ENCODE measurements at places on chromosomes 7 and 10.

- no peak for DNase-seq
Measured at GRCh38 chr10:97664282-97664850, 22.7 kb downstream of the AVPI1 start.

- no peak for DNase-seq
Measured at GRCh38 chr10:69703766-69704630, 74.0 kb downstream of the FAM241B start.

DNA sequence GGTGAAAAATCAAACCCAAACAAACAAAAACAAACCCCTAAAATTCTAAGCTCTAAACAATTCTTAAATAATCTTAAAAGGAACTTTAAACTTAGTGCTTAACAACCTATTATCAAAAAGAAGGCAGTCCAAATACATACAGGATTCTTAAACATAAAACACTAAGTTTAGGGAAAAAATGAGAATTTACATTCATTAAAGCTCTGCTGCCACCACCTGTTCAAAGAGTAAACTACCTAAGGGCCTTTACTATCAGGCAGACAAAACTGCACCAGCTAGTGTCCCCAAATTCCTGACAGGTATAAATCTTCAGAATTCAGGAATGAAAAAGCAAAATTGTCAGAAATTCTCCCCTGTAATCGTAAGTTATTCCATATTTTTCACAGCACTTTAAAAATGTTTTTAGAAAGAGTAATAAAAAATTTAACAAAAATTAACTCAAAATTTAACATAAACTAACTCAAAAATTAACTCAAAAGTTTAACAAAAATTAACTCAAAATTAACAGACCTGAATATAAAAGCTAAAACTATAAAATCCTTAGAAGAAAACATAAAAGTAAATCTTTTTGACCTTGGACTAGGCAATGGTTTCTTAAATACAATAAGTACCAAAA lies 55.1 kb downstream of the PDZD8 start:
- no peak for DNase-seq

DNA sequence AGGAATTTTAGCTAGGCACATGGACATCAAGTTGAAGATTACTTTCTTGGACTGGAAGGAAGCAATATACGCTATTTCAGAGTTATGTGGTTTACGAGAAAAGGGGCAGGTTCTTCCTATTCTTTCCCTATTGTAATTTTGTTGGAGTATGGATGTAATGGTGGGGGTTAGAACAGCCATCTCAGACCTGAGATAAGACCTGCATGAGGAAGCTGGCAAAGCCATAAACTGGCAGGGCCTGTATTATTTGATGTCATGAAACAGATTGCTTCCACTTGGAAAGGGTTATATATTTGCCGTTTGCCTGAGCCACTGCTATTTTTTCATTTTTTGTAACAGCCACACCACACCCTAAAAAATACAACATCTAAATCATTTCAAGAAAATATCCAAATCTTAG lies 220.5 kb upstream of the MAGI2 start:
- DNase-seq, result no peak

DNA sequence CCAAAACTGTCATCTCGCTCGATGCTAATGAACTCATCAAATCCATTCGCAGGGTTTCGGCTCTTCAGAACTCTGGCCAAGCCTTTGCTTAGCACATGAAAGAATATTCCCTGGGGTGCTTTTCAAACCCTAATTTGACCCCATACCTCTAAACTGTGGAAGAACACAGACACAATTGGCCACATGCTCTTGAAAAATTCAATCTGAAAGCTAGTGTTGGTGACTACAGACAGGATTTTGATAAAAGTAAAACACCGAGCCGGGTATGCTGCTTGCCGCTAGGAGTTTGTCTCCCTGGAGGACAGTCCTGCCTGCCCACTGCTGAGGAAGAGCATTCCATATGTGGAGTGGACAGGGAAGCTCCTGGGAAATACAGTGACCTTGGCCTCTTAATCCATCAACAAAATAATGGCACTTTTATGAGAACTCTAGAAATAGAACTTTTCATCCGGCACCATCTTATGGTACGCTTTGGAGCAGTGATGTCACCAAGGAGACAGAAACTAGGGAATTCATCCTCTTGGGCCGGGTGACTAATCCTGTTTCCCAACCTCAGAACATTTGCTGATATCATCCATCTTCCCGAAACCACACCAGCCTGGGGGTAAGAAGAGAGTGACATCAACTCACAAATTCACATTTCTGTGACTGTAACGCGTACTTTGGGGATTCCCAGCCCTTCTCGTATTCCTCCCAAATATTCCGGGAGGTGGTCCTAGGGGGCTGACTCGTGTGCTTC lies 34.2 kb downstream of the MTURN start:
- DNase-seq, result no peak

DNA sequence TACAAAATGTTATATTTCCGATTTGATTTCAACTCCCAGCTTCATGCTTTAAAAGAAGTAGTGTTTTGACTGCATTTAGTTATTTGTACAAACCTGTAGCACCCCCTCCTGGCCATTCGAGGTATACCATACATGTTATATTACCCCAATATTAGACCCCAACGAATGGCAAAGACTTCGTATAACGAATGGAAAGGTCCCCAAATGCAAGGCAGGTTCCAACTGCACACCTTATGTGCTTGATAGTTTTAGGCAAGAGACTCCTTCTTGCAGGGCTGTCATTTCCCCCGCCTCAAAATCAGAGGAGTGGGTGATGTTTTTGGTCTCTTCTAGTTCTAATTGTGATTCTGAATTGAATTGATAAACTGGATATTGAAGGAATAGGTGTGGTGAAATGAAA lies 101.1 kb upstream of the TARP start:
- DNase-seq, result no peak

DNA sequence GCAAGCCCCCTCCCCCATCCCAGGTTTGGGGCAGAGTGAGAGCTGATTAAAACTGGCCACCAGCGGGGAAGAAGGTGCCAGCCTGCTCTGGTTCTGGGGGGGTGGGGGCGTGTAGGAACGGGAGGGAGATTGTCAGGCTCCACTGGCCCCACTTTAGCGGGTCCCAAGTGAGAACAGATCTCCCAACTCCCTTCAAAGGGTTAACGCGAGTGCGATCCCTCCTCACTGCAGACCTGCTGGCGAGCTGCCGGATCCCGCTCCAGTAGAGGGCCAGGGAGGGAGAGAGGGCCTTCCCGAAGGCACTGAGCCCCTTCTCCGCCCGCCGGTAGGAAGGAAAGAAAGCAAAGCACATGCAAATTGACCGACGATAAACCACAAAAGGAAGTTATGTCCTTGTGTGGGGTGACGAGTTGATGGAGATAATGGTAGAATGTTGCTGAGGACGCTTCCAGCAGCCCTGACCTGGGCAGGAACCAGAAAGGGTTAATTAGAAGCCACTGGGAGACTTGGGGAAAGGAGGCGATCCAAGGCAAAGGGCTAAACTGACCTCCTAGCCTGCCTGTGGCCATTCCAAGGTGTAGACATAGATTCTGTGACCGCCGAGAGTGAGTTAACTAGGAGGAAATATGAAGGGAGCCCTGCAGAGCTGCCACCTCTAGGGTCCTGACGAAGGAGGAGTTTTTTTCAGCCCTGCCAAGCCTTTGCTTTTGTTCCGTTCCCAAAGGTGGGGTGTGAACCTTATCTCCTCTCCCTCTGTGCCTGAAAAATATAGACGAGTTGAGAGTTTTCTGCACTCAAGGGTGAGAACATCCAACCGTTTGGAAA lies 1.5 kb downstream of the NRG3 start:
- no peak for DNase-seq

GRCh38 chr10:5748394-5748803 lies 63.8 kb downstream of the TASOR2 start:
- no peak for DNase-seq

GRCh38 chr10:132645630-132646442 lies 108.2 kb downstream of the INPP5A start:
- DNase-seq, result peak; percentile 57

DNA sequence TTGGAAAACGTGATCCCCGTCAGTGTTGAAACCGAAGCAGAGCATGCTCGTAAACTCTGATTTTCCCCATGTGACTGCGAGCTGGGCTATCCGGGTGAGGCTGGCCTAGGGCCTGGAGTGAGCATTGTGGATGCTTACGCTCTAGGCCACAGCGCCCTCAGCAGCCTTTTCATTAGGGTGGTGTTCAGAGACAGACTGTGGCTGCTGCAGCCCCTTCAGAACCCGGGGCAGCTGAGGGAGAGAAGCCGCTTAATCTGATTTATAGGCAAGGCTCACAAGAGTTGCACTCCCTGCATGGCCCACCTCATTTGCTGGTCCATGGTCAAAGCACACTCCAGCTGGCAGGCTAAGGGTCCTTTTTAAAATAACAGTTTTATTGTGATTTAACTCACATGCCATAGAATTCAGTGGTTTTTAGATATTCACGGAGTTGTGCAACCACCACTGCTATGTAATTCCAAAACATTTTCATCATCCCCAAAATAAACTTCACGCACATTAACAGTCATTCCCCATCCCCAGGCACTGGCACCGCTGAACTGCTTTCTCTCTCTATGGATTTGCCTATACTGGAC lies 72.5 kb downstream of the SYPL1 start:
- DNase-seq, result no peak

DNA sequence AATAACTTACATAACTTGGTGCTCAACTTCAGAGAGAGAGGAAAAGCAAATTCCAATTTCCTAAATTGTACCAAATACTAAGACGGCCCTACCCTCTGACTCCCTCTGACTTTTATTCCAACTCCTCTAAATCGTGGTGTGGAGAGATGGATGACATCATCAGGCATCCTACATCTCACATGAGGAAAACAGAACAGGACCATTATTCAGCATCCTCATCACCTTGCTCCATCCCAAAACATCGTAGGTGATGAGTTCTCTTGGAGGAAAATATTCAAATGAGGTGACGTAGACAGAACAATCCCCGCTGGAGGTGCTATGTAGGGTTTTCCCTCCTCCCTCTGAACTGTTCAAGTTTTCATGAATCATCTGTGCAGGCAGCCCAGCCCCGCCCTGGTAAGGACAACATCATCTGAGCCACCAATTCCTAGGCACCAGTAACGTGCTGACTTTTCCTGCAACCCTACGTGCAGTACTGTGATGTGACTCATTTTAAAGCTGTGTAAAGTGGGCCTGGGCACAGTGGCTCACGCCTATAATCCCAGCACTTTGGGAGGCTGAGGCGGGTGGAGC lies 167.2 kb downstream of the CALN1 start:
- no peak for DNase-seq

DNA sequence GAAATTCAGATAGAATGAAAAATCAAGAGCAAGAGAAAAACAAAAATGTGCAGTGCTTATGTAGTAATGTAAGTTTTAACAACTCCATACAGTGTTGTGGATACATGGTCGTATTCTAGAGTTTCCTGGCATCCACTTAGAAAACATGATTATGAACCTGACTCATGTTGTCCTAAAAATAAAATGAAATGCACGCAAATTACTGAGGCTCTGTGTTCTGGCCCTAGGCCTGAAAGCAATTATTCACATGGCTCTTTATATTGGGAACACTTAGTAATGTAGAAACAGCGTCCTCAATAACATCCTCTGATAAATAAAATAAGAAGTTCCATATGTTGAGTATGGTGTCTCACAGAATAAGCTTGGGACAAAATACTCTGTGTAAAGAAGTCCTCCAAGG lies 200.2 kb upstream of the SEMA3E start:
- no peak for DNase-seq

DNA sequence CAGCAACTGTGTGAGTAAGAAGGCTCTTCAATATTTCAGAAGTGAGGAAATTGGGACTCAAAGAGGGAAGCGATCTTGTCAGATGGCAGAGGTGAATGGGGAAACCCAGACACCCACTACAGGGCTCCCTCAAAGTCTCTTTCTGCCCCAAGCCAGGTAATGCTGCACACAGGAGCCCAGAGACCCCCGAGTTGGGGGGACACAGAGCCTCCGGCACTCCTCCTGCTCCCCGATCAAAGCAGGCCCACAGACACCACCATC lies 139.4 kb downstream of the TNS3 start:
- no peak for DNase-seq

DNA sequence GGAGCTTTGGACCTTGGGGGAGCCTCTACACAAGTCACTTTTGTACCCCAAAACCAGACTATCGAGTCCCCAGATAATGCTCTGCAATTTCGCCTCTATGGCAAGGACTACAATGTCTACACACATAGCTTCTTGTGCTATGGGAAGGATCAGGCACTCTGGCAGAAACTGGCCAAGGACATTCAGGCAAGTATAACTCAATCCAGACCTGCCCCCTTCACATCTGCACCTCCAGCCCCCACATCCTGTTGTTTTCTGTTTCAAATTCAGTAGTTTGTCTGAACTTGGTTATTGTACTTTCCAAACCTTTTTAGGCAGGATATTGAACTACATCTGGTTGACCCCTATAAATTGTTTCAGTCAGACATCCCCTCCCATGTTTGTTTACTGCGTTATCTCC lies 62.4 kb upstream of the CC2D2B start:
- DNase-seq, result no peak

DNA sequence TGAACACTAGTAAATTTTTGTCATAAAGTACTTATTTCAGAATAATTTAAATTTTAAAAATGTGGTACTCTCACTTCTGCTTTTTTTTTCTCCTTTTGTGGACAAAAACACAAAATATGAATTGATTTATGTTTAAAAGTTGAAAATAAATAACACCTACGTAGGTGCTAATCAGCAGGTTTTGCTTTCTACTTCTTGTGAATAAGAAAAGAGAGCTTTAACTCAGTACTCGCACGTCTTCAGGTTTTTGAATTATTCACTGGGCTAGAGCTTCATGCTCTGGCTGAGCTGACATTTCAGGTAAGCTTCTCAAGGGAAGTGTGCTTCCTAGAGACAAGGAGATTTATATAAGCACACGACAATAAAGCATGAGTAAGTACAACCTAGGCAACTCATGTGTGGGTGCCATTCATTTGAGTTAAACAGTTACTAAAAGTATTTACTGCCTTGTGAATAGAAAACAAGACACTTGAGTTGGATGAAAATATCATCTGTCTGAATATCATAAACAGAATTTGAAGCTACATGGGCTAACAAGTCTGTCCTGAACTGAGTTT lies 190.0 kb upstream of the POT1 start:
- DNase-seq, result no peak

DNA sequence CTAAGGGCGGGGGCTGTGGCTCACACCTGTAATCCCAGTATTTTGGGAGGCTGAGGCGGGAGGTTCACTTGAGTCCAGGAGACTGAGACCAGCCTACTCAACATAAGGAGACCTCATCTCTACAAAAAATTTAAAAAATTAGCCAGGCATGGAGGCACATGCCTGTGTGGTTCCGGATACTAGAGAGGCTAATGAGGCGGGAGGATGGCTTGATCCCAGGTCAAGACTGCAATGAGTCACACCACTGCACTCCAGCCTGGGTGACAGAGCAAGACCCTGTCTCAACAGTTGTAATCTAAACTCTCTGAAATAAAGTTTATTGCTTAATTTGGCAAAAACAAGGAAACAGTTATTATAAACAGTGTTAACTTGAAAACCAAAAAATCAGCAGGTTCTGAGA lies 123.3 kb downstream of the USP6NL start:
- DNase-seq, result no peak

All from cardiac septum (tissue), 1 donor.